NCI-H226 (cell line): ENCODE measurements at places on chromosomes 4 and X.

- DNase-seq: no peak
Observed at GRCh38 chrX:15391850-15392249, 7.6 kb upstream of the VEGFD start.

DNA sequence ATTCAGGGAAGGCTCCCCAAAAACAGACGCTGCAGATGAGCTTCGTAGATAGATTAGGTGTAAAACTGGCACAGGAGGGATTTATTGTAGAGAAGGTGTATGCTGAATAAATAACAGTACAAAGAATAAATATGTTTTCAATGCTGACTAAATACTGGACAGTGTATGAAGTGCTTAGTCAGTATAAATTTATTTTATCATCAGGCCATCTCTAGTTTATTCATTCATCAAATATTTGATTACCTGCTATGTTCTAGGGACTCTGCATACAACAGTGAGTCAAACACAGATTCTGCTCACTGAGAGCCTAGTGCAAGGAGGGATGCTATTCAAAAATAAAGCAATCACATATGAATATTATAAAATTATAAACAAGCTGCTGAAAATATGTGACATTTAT is 63.6 kb upstream of the TSPAN5 start:
- no peak for DNase-seq

GRCh38 chrX:122555925-122556324 is 628.2 kb upstream of the GRIA3 start:
- no peak for DNase-seq

GRCh38 chrX:115284877-115285276 is 4.6 kb upstream of the LUZP4 start:
- no peak for DNase-seq

DNA sequence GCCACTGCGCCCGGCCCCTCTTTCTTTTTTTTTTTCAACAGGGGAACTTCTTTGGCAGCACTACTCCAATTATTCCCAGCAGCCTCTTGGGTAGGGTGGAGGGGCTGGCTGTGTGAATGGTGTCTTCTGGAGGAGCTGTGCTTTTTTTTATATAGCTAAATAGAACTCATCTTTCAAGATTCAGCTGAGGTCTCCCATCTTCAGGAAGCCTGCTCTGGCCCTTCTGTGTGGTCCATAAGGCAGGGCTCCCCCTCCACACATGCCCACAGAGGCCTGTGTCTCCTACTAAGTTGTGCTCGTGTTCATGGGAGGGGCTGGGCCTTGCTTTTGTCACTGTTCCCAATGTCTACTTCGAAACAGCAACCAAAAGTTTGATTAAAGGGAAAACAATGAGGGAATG is 116.8 kb downstream of the AFAP1 start:
- DNase-seq: no peak

DNA sequence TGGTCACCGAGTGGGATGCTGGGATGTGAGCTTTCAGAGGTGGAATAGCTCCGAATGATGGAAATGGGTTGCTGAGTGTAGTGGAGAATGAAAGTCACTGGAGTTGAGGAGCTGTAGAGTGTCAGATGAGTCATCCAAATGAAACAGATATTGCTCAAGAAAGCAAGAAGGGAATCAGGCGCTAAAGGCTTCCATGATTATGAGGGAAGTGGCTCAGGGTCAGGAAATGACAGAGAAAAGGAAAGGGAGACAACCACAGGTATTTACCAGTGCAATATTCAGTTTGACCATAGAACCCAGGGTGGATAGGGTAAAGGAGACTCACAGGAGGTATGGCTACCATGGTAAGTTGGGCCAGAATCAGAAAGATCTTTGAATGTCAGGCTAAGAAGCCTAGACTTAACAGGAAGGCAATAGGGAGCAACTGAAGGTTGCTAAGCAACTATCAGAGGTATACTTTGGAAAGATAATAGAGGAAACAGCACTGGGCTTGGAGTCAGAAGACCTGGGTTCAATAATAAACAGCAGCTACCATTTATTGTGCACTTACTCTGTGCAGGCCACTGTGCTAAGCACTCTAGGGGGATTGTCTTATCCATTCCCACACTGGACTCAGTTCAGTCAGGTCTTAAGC is 11.7 kb downstream of the LAS1L start:
- DNase-seq: peak; percentile 67

GRCh38 chr4:87732033-87732765 is 67.2 kb upstream of the IBSP start:
- DNase-seq: peak; percentile 14

DNA sequence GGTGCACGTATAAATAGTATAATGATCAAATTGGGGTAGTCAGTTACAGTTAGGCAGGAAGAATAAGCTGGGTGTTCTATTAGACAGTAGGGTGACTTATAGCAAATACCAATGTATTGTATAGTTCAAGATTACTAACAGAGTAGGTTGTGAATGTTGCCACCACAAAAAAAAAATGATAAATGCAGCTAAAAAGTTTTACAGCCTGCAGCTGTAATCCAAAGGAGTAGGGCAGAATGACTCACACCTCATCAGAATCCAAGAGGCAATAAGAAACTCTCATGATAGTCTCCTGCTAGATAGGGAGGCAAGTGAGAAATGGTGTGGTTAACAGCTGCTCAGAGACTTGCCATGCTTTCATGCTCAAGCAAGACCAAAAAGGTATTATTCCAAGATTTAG is 19.6 kb upstream of the TCEAL4 start:
- peak; percentile 70 for DNase-seq

DNA sequence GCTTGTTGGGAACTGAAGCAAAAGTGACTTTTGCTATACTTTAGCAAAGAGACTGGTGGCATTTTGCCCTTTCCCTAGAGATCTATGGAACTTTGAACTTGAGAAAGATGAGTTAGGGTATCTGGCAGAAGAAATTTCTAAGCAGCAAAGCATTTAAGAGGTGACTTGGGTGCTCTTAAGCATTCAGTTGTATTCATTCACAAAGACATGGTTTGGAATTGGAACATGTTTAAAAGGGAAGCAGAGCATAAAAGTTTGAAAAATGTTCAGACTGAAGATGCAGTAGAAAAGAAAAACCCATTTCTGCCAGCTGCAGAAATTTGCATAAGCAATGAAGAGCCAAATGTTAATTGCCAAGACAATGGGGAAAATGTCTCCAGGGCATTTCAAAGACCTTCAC is 21.6 kb downstream of the AIMP1 start:
- DNase-seq: no peak

- no peak for DNase-seq
Observed at GRCh38 chr4:106953036-106953705, 82.9 kb downstream of the DKK2 start.
